ENCODE measurements at places on chromosomes 1 and 21.

- peak; percentile 22 for DNase-seq
Observed at GRCh38 chr1:157992031-157992832, 1.2 kb upstream of the KIRREL1 start.

DNA sequence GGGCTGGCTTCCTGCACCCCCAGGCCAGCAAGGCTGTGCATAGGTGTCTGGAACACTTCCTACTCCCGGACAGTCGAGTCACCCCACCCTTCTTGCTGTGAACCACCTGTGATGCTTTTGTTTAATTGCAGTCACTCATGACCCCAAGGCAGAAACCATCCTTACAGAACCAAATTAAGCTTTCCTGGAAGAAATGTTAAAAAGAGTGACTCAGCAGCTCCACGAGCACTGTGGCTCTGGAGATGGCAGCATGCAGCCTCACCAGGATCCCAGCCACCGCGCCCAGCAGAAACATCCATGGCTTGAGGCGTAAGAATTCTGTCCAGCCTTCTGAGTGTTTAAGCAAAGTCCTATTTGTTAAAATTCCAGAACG, 28.8 kb downstream of the SNAP47 start:
- DNase-seq: no peak

GRCh38 chr1:52636721-52637695, 4.0 kb downstream of the SHISAL2A start:
- peak; percentile 42 for DNase-seq

DNA sequence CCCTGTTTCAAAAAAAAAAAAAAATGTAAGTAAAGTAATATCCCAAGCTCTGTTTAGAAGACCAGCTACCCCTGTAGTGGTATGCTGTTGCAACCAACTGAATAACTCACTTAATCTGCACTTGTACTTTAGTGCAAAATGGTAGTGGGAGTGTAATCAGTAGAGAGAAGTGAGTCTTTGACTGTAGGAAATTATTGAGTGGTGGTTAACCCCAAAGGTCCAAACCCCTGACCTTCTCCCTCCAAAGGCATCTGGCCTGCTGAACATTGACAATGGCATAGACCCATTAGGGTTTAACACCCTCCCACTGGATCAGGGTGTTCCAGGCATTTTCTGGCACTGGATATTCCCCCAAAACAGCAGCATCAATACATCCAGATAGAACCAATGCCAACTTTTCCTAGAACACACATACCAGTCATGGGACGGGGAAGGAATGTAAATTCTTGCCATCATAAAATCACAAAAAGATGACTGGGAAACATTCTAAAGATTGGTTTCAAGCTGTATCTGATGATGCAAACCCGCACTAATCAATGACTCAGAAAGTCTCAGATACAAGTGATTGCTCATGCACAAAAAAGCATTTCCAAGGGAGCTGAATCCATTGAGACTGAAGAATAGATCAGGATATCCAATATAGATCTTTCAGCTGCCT, 110.3 kb downstream of the MRPL39 start:
- DNase-seq: no peak

GRCh38 chr1:119288751-119289150, 79.8 kb upstream of the HAO2 start:
- no peak for DNase-seq
